ENCODE measurements at places on chromosomes 12 and 14.

- no peak for DNase-seq
These were observed 13.1 kb upstream of the CCDC85C start for GRCh38 chr14:99616832-99617800.

GRCh38 chr14:32677129-32677780 is 261.4 kb upstream of the NPAS3 start:
- DNase-seq: no peak

DNA sequence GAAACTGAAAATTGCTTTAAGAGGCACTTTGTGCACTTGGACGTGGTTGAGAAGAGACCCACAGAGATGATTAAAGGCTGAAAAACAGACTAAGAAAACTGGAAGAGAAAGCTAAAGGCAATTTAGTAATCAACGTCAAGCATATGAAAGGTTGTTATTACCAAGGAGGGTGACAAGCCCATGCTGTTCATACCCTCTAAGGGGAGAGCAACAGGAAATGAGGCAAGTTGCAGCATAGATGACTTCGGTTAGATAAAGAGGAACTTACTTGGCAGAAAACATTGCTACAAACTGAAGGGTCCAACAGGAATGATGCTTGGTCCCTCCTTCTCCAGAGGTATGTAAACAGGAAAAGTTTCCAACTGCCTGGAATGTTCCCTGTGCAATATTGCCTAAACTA is 107.8 kb downstream of the DUSP6 start:
- peak; percentile 51 for DNase-seq

- no peak for DNase-seq
These were observed 116.0 kb upstream of the PTPRR start for GRCh38 chr12:71036526-71036925.

- no peak for DNase-seq
These were observed 78.6 kb upstream of the SCN8A start for GRCh38 chr12:51512438-51512837.

GRCh38 chr12:86194721-86195120 is 61.5 kb downstream of the MGAT4C start:
- no peak for DNase-seq

GRCh38 chr12:19410211-19410610 is 29.1 kb upstream of the AEBP2 start:
- peak; percentile 23 for DNase-seq

DNA sequence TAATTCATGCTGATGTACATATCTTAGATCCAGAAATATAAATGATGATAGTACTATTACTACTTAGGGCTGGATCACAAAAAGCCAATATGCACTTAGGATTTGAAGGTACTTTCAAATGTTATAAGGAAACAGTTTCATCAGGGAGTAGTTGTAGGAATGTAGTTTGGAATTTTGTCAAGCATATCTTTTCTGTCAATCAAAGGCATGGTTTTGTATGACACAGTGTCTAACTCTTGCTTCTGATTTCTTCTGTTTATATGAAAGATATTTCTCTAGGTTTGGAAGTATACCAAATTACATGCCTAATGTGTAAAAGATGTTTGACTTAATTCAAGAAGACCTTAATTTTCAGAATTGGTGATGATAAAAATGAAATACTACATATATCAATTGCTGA is 135.7 kb downstream of the RAD51B start:
- no peak for DNase-seq

DNA sequence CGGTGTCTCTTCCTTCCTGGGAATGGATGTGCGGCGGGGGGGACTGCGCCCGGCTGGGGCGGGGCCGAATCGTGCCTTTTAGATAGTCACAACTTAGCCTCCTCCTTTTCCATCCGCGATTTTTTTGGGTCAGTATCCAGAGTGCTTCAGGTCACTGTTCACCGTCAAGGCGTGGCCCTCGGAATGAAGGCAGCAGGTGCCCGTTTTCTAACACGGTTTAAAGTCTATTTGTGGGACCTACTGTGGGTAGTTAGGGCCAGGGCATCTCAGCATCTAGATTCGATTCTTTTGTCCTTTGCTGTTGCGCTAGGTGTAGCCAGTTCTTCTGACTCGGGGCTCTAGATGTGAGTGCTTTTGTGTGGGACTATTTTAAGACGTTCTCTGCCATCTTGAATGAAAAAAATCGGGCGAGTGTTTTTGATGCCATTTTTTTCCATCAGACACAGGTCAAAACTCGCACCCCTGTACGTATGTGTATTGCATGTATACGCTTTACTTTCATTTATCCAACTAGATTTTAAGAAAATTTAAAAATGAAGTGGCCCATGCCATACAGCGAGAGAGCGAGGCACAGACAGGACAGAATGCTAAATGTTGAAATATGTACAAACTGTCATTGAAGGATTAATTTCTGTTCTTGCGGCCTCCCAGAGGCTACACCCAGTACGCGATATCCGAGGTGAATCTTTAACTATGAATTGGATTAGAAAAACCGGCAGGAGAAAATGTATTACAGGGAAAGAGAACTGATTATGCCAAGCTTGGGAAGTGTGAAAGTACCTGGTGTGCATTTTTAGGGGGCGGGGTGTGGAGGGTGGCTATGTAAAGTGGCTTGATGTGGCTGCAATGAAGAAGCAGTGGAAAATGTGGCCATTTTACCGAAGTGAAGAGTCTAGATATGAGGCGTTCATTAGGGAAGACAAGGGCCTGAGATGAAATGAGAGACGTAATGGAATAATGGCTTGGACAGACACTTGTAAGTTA is 835 bp downstream of the VEZT start:
- peak; percentile 60 for DNase-seq

- no peak for DNase-seq
These were observed 3.8 kb downstream of the ARHGEF40 start for GRCh38 chr14:21073921-21074320.

GRCh38 chr14:90778571-90779255 is 37.5 kb downstream of the TTC7B start:
- no peak for DNase-seq

GRCh38 chr14:36176524-36176923 is at the start of gene PTCSC3:
TSS of gene PTCSC3 (minus strand) at chr14:36176722.
- peak; percentile 33 for DNase-seq

DNA sequence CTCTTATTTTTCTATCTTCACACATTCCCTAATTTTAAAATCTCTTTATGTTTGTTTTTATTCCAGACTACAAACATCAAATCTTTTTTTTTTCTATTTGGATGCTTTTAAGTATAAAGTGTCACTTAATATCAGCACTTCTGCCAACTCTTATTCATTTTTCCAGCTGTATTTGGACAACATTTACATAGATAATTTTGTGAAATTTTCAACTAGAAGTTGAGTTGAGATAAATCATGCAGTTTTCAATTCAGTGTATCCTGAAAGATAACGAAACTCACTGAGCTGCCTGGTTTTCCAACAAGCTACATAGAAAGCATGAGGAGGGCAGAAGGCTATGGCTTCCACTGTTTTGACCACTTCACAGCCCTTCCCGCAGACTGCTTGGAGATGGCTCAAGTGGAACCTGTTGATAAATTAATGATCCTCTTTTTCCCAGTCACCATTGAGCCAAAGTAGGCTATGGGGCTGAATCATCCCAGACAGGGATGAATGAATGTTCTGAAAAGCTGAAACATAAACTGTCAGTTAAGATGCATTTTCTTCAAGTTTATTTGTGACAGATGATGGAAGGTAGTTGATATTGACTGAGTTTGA is 213.9 kb downstream of the RAD51B start:
- DNase-seq: no peak

DNA sequence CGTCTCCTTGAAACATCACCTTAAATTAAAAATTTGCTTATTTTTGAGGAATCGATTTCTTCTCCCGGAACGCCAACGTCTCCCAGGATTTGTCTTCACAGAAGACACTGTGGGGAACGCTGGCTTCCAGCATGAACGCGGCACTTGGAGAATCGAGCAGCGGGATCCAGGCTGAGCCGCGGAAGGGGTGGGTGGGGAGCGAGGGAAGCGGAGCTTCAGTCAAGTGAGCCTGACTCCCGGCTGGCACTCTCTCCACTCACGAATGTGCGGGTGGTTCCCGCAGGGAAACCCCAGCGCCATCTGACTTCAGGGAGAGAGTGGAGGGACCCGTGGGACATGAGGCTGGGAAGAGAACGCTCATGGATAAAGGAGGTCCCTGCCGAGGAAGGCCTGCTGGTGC is 506.0 kb upstream of the TMEM132C start:
- no peak for DNase-seq

GRCh38 chr14:61179061-61179690 is 102.0 kb downstream of the TMEM30B start:
- no peak for DNase-seq

DNA sequence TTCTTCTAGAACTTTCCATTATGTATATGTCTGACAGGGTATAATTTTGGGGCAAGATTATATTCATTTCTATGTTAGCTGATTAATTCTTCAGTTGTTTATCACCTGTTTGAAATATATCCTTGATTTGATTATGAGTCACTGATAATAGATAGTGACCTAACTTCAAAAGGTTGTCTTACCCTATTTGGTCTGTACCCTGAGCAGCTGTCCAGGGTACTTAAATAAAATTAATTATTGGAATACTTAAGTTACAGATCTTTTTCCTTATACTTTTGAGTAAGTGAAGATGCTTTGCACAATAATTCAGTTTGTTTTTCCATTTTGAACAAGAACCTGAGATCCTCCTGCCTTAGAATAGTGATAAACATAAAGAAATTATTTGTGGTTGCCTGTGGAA is 13.2 kb upstream of the NPAS3 start:
- DNase-seq: no peak

DNA sequence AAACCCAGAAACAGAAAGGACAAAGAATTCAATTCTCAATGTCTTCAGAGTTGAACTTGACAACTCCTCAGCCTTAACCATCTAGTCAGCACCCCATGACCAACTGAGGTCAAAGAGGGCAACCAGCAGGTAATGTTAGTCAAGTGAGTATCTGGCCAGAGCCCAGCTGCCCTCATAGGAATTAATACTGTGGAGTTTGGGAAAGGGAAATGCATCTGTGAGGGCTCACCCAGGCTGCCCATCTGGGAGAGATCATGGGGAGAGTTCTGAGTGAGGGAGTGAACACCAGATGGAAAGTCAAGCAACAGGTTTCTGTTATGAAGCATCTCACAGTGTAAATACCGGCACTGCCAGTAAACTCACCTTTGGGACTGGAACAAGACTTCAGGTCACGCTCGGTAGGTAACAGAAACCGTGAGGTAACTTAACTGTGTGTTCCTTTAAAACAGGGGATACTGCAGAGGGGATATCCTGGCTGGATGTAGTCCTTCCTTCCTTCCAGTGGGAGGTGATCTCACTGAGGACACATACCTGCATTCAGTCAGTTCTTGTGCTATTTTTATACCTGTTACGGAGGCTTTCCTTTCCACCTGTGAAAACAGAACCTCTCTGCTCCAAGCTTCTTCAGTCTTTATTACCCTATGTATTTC is 94.4 kb downstream of the DAD1 start:
- DNase-seq: no peak

DNA sequence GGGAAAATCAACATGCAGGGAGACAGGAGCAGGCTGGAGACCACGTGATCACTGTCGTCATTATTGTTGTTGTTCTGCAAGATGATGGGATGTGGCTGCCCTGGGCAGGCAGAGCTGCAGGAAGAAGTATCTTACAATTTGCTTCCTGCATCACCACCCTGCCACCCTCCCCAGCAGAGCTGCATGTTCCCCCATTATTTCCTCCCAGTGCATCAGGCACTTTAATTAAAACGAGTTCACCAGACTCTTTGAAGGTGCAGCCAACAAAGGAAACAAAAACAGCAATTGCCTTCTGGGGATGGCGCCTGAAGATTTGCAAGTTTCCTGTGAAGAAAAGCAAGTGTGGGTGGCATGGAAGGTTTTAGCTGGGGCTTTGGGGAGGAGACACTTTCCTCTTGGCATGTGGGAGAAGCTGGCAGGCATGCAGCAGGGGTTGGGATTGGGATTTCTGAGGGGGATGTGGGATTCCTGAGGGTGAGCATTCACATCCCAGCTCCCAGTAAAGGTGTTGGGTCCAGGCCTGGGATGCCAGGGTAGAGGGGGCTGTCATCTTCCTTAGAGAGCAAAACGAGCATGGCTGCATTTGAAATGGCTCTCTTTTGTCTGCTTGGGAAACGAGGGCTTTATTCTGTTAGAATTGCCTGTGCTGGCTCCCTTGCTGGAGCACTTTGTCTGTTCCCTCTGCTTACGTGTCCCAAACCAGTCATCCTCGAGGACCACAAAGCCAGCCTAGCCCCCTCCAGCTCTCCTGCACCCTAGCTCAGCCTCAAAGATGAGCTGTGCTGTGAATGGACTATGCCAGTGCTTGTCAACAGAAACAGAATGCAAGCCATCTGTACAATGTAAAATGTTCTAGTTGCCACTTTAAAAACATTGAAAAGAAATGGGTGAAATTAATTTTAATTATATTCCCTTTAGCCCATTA is 11.5 kb upstream of the C14orf132 start:
- no peak for DNase-seq

DNA sequence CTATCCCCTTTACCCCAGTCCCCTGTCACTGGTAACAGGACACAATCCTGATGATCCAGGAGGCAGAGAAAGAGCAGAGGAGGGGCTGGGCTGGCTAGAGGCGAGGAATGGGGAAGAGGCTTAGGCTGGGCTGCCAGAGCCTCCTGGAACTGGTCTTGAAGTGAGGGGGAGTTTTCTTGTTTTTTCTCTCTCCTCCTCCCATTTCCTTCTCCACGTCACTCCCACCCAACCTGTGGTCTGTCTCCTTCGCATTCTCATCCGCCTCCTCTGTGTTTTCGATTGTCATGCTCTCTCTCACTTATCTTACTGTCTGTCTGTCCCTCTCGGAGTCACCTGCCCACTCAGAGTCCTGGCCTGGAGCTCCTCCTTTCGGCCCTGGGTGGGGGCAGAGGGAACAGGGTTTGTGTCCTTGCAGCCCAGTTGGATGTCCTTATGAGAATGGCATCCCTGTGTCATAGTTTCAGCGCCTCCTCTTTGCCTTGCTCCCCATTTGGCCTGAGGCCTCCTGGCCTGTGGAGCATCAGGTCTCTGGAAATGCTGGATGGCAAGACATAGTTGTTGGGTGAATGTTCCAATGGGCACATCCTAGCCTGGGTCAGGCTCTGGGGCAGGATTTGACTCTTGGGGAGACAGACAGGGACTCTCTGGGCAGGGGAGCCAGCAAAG is 3.4 kb upstream of the KRT80 start:
- DNase-seq: peak; percentile 45

GRCh38 chr14:76786601-76787000 is 25.3 kb downstream of the VASH1 start:
- DNase-seq: no peak

GRCh38 chr12:111192647-111193046 is 176.2 kb downstream of the PHETA1 start:
- DNase-seq: no peak

DNA sequence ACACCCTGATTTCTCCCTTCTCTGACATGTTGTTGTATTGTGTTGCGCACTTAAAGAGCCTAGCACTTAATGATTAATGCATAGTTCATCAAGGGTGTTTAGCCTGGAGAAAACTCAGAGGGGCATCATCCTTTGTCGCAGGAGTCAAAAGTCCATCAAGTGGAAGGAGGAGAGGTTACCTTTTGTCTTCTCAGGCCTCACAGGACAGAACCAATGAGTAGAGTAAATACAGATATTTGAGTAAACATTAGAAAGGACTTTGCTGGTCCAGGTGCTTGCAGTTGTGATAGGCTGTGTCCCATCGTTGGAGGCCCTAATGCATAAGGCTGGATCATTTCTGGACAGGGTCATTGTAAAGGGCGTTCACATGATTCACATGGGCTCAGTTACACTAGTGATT is 430.9 kb downstream of the PCNX1 start:
- no peak for DNase-seq
